ENCODE measurements at places on chromosomes 7 and 10. TPM values are rescaled to one million over a fixed set of nuclear protein-coding genes. Genes with fewer than 3 reads are reported as not detected.

DNA sequence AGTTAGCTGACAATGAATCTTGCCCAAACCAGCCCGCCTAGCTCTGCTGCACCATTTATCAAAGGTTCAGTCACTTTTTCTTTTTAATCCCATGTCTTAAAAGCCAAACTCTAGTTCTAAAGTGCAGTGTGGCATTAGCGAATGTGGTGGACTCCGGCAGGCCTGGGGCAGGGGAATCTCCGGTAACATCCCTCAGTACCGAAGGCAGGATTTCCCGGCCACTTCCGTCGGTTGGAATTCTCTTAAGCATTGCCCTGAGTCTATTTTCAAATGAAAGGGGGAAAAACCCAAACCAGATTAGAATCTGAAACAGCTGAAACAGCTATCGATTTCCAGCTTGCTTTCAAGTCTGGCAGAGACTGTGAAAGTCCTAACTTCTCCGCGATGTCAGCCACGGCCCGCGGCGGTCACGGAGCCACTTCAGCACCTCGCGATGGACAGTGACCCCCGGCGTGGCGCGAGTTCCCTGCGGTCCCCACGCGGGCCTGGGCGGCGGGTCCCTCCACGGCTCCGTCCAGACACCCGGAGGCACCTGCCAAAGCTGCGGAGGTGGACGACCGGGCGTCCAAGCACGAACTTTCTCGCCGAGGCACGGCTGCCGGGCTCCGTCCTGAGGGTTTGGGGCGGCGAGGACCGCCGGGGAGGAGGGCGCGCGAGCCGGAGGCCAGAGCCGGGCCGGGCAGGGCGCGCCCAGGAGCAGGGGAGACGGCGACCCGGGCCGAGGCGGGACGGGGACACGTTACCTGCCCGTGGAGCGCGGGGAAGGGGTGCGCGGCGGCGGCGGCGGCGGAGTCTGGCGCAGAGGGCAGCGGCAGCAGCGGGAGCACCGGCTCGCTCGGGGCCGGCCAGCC lies 745 bp downstream of the TCERG1L start:
- no peak for DNase-seq

The ABCF2 gene
- total RNA-seq, result 69.2 TPM

The CADPS2 gene
- total RNA-seq, result not detected

DNA sequence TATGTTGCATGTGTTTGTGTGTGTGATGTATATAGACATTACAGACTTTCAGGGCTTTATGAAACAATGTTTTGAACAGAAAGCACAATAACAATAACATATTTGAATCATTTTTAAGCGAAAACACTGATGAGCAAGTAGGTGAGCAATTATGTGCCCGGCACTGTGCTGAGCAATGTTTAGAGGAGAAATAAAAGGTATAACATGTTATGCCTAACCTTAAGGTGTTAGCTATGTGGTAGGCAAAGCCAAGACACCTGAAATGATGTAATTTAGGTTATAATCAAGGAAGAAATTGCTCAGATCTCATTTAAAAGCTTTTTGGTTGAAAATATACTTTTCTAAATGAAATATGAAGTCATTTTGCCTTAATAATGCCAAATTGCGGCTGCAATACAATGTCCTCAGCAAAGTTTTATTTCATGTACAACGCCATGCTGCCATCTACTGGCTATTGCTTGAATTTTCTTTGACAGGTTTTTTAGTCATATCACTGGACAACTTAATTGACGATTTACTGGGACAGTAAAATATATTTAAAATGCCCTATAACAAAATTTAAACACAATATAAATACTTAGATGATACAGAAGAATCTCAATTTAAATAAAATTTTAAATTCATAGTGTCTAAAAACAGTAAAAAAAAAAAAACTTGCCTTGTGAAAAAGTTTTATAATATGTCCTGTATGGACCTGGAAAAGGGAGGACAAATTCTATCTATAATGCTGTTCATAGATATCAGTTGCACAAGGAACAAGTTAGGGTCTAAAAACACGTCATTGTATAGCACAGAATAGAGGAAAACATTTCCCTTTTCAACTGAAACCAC lies 131.1 kb upstream of the CDK1 start:
- no peak for DNase-seq

DNA sequence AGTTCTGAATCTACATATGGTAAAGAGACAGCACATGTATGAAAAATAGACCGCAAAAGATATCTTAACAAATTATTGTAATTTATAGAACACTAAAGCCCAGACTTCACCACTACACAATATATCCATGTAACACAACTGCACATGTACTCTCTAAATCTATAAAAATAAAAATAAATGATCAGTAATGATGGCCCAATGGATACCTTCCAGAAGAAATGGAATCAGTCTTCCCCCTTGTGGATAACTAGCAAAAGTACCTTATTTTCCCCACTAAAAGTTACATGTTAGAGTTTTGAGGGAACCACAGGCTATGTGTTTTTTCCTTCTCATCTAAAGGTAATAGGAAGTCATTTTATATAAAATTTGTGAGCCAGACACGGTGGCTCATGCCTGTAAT lies 25.7 kb downstream of the C7orf25 start:
- DNase-seq, result no peak

DNA sequence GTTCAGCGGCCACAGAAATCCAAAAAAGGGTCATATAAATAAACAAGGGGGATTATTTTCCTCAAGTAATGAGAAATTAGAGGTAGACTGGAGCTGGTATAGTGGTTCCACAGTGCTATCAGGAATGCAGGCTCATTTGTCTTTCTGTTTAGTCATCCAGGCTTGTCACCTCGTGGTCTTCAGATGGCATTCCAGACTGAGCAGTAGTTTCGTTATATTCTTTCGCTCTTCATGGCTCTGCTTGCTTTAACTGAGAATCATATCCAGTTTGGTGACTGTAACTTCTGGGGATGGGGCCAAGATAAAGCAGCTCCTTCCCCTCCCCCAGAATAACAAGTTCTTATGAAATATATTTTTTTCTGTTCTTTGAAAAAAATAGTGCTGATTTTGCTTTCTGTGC lies 9.5 kb downstream of the ANKIB1 start:
- no peak for DNase-seq

DNA sequence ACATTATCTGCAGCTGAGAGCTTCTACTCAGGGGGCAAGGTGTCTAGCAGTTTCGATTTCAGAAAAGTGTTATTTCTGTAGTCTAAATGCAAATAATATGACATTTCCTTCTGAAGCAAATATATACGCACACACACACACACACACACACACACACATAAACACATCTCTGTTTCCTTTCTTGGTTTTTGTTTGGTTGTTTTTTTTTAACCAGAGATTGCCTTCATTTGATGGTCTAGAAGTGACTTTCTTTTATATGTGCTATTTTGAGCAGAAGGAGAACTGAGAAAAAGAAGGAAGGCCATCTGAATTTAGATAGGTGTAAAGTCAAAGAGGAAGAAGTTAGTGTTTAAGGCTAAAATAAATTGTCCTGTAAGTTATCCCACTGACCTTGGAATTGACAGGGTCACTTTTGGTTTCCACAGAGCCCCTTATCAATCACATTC lies 142.2 kb downstream of the TRIL start:
- no peak for DNase-seq

- no peak for DNase-seq
These were observed 8.2 kb downstream of the EGFR start for GRCh38 chr7:55026867-55027490.

DNA sequence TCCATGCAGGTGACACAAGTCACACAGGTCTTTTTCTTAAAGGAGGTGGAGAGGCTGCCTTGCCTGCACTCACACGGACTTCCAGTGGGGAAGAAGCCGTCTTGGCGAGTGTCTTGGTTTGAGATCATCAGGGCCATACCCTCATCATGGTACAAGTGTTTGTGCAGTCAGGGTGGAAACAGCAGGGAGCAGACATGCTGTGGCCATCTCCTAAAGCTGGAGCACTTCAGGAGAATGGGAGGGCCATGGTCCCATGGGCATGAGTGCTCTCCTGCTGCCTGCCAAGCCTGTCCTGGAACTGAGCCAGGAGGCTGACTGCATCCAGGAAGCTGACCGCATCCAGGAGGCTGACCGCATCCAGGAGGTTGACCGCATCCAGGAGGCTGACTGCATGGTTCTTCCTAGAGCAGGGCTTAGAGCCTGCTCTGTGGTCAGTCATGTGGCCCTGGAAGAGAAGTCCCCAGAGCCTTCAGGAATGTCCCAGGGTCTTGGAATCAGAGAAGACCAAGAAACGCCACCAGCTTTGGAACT lies 98.4 kb downstream of the ADARB2 start:
- no peak for DNase-seq

- DNase-seq, result no peak
These were observed 1.0 kb downstream of the LRRC17 start for GRCh38 chr7:102913826-102914225.

- no peak for DNase-seq
These were observed 75.7 kb downstream of the IMMP2L start for GRCh38 chr7:111486472-111487142.

GRCh38 chr7:101580596-101580995 lies 48.5 kb downstream of the MYL10 start:
- no peak for DNase-seq

GRCh38 chr10:49135575-49136313 lies 1.9 kb upstream of the FAM170B start:
- DNase-seq, result no peak

DNA sequence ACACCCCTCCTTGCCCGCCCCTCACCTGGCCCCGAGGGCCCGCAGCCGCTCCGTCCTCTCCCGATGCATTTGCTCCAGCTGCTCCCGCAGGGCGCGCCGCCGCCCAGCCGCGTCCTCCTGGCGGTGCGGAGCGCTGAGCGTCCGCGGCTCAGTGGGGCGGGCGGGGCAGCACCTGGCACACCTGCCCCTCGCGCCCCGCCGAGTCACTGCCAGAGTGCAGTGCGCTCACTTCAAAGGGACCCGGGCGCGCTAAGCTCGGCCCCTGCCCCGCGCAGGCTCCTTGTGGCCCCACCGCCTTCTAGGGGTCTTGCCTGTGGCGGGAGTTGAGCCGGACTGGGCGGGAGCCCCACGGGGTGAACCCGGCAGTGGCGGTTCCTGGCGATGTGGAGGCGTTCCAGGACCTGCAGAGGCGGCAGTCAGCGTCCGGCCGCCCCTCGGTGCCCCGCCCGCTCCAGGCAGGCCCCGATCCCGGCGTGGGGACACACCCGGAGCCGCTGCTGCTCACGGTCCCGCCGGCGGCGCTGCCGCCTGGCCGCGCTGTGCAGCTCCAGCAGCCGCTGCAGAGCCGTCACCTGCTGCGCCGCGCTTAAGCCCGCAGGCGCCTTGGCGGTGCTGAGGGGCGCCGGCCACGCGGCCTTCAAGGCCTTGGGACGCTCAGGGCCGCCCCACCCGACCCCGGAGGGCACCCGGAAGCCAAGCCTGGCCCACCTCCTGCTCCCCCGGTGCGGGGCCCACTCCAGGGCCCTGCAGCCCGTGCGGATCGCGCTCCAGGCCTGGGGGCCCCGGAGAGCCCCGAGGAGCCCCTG lies 6.7 kb downstream of the ATP6V1F start:
- DNase-seq, result peak; percentile 39

- DNase-seq, result no peak
These were observed 3.1 kb upstream of the GOT1 start for GRCh38 chr10:99433378-99434020.

DNA sequence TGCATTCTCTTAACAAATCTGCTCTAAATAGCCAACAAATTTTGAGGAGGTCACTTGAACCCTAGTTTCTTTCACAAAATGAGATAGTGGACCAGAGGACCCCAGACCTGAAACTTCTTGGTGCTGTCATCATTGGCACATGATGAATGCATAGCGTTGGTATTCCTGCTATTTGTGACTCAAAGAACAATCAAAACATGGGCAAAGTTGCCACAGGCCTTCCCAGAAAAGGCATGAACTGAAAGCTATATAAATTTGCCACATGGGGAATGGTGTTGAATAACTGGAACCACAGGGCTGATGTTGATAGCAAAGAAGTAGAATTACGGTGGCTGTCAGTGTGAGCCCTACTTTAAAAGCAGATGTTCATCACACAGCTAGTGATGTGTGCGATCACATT lies 219.9 kb upstream of the KMT2E start:
- no peak for DNase-seq

DNA sequence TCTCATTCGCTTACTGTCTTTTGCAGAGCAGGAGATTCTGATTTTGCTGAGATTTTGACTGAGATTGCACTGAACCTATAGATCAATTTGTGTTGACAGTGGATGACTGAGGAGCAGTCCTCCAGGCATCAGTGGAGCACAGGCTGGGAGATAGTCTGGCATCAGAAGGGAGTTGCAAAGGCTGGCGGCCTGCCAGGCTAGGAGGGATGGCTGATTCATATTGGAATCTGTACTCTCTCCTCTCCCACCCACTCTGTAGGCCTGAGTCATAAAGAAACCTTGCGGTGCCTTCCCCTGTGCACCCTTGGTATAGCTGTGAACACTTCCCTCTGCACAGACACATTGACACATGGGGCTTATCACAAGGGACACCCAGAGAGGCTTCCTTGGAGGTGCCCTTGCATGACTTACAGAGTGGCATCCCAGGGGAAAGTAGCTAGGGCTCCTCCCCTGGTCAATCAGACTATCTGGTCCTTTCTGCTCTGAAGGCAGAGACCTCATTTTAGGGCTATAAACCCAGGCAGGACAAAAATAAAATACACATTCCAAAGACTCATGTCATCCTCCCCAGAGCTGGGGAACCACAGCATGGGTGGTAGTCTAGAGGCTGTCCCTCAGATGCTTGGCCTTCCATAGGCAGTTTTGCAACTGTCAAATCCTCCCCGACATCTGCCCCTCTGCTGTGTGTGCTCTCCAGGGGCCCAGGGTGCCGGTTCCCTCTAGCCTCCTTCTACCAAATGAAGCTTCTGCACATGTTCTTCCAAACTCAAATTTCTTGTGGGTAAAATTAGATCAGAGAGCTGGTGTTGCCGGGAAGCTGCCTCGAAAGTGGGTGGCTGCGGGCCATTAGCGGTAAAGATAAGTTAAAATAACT lies 37.4 kb upstream of the EEPD1 start:
- DNase-seq, result peak; percentile 61

DNA sequence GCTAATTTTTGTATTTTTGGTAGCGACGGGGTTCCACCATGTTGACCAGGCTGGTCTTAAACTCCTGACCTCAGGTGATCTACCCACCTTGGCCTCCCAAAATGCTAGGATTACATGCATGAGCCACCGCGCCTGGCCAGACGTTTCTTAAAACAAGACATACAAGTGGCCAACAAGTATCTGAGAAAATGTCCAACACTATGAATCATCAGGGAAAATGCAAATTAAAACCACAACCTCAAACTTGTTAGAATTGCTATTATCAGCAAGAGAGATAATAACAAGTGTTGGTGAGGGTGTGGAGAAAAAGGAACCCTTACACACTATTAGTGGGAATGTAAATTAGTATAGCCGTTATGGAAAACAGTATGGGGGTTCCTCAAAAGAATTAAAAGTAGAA lies 148.6 kb downstream of the SUGCT start:
- DNase-seq, result no peak

GRCh38 chr7:123492485-123492884 lies 41.9 kb downstream of the IQUB start:
- no peak for DNase-seq

- no peak for DNase-seq
These were observed 45.4 kb upstream of the MBL2 start for GRCh38 chr10:52818019-52818418.
